ENCODE measurements at places on chromosomes 3 and 15.

- no peak for DNase-seq
Observed at GRCh38 chr3:98817547-98818041, 54.5 kb downstream of the ST3GAL6 start.

DNA sequence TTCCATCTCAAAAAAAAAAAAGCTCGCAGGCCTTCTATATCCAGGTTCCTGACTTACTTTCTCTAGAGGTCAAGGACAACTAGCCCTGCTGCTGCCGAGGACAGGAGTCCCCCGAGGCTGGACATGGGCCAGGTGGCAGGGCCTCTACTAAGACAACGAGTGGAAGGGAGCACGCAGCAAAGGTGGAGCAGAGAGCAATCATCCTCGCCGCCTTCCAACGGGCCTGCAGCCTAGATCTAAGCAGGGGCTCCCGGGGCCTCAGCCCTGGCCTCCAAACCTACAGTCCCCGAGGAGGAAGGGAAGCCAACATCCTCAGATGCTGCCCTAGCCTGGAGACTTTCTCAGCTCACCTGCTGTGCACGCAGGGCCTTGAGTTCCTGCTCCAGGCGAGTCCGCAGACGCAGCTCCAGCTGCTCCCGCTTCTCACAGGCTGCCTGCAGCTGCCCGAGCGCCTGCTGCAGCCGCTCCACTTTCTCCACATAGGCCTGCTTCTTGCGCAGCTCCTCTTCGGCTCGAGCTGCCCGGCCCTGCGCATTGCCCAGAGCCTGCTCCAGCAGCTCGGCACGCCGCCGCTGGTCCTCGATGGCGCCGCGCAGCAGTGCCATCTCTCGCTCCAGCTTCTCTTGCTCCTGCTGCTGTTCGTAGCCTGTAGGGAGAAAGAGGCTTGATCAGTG lies 12.9 kb downstream of the AMOTL2 start:
- no peak for DNase-seq

DNA sequence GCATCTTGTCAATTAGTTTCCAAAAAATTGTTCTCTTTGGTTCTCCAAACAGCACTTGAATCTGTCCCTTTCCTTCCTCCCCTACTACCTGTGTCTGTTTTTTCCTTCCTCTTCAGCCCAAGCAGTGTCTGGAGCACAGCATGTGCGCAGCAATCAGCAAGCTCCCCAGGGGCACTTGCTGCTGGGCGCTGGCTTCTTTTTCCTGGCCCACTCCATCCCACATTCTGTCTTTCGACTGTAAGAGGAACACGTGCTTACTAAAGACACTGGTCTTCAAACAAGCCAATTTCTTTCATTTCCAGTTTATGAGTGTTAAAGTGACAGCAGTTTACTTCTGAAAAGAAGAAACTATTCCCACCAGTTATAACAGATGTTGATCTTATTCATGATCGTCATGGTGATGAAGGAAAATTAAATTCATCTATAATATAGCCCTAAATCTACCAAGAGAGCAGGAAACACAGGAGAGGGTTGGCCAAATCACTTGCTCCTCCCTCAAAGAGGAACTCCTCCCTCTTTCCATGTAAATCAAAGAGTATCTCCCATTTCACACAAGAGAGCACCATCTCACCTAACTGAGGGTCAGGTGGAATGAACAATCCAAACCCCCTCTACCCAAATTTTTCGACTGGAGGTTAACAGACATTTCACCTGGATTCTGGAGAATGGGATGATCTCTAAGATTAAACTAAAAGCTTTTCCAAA lies 115.4 kb downstream of the IGF2BP2 start:
- no peak for DNase-seq

- no peak for DNase-seq
Observed at GRCh38 chr3:49386056-49386756, 25.6 kb downstream of the RHOA start.

- no peak for DNase-seq
Observed at GRCh38 chr15:68644083-68644904, 65.5 kb downstream of the CORO2B start.

GRCh38 chr15:45225506-45226273 lies 26.3 kb upstream of the SLC28A2 start:
- no peak for DNase-seq

GRCh38 chr15:39730552-39730951 lies 52.1 kb downstream of the FSIP1 start:
- no peak for DNase-seq

GRCh38 chr3:78697426-78697825 lies 1070.4 kb downstream of the ROBO1 start:
- no peak for DNase-seq
